ENCODE measurements at places on chromosomes 4 and X.

DNA sequence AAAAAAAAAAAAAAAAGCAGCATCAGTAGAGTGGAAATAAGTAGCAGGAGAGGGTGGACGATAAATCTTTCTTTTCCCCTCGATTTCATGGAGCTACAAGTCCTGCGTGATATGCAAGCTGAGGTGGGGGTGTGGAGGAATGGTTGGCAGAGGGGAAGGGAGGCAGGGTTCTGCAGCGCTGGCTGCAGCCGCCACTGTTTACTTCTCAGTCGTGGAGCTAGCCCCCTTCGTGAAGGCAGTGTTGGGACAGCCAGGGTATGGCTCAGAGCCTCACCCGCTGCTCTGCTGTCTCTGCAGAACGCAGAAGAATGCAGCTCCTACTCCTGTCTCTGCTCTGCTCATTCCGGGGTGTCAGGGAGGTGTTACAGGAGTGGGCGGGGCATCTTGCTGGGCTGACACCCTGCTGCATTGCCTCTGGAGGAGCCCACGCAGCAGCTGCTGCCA lies 140.6 kb downstream of the GPM6A start:
- DNase-seq, result no peak

- no peak for DNase-seq
Measured at GRCh38 chr4:141759796-141760425, 123.5 kb downstream of the IL15 start.

DNA sequence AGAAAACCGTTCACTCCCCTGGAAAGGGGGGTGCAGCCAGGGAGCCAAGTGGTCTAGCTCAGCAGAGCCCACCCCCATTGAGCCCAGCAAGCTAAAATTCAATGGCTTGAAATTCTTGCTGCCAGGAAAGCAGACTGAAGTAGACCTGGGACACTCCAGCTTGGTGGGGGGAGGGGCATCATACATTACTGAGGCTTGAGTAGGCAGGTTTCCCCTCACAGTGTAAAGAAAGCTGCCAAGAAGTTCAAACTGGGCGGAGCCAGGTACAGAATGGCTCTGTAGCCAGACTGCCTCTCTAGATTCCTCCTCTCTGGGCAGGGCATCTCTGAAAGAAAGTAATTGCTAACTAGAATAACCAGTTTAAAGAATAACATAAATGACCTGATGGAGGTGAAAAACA lies 372.3 kb upstream of the F9 start:
- DNase-seq, result no peak

DNA sequence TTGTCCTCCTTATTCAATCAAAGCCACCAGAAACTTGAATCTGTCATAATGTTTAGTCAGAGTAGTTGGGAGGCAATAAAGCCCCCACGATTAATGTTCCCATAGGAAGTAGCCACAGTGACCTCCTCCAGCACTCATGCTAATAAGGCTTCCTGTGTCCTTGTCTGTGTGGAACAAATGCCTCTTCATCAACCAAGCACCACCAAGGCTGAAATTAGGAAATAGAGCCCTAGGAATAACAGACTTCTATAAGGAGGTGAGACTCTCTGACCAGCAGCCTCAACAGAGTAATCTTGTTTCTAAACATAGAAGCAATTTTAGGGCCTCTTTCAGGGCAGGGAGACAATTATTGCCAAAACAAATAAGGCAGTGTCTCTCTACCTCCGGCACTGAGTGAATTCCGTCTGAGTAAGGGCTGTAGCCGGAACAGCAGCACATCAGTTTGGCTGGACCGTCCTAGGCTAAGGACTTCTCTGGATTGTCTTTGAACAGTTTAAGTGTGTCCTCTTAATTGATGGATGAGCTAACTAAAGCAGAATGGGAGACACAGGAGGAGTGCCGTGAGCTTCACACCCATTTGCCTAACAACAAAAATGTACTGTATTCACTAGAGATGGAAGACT lies 329.2 kb upstream of the HAND2 start:
- no peak for DNase-seq

GRCh38 chrX:154465601-154466000 lies 7.5 kb downstream of the PLXNA3 start:
- no peak for DNase-seq
